ENCODE measurements at places on chromosomes 7 and 10. TPM values are rescaled to one million over a fixed set of nuclear protein-coding genes. Genes with fewer than 3 reads are reported as not detected.

The COL28A1 gene
- not detected for total RNA-seq

The PNLIPRP1 gene
- not detected for total RNA-seq

The TRIL gene
- 0.58 TPM for total RNA-seq

The SPDYE6 gene
- 0.15 TPM for total RNA-seq

The NRCAM gene
- total RNA-seq = 0.50 TPM

The SCIN gene
- under 0.01 TPM for total RNA-seq

The C10orf105 gene
- not detected for total RNA-seq
